Cardiac muscle cell (in vitro differentiated cells and primary cell): ENCODE measurements at places on chromosomes 16 and 17. TPM values are rescaled to one million over a fixed set of nuclear protein-coding genes. Genes with fewer than 3 reads are reported as not detected.

DNA sequence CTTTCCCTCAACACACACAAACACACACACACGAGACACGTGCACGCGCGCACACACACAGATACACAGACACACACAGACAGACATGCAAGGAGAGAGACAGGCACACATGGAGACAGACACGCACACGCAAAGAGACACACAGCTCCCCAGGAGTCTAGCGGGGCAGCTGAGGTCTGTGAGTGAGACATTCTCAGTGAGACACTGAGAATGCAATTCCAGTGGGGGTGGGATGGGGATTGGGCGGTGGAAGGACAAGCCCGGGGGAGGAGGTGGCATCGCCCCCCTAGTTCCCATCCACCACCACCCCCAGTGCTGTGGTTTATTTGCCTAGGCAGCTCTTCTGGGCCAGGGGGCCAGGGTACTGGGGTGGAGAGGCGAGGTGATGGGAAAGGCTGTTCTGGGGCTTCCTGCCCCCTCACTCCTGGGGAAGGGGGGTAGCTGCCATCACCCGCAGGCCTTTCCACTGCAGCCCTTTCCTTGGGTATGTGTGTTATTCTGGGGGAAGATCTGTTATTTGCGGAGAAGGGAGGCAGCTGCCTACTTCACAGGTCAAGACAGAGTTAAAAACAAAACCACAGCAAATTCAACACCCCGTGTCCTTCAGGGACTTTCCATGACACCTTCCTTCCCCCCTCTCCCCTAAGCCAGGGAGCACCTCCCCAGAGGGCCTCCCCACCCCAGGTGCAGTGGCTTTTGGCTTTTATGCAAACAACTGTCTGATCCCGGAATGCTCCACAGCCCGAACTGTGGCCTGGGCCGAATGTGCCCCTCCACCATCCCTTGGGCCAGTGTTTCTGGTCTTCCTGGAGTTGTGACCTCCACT lies 18.0 kb downstream of the GRB7 start:
- no peaks in the 10 kb centered on the region for H3K36me3 ChIP-seq
- no peak overlapping the region for H3K27ac ChIP-seq
- H3K27me3 ChIP-seq, result no peaks in the 10 kb centered on the region
- no peak for DNase-seq
- H3K4me1 ChIP-seq, result peaks cover 13% of the 10 kb centered on the region

DNA sequence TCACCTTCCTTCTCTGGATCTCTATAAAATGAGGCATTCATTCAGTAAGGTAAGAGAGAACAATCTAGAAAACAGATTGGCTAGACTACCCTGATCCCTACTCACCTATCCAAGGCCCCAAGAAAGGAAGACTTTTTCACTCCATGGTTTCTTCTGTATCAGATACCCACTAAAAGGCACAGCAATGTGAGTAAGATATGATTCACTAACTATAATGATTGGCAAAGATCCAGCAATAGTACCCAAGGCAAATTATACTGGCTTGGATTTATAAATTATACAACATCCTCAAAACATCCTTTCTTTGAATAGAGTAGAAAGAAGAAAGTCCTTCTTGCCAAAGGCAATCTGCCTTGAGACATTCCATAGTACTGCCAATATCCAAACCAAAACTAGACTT lies 1432.0 kb upstream of the GOT2 start:
- no peaks in the 10 kb centered on the region for H3K36me3 ChIP-seq
- no peak overlapping the region for H3K4me3 ChIP-seq
- H3K27ac ChIP-seq, result no peak overlapping the region
- DNase-seq, result no peak

- H3K27ac ChIP-seq, result no peak overlapping the region
- H3K27me3 ChIP-seq, result no peaks in the 10 kb centered on the region
- peak; percentile 94 for DNase-seq
- no peak overlapping the region for H3K4me3 ChIP-seq
- H3K36me3 ChIP-seq, result no peaks in the 10 kb centered on the region
Measured at GRCh38 chr16:24986512-24987303, 28.5 kb downstream of the ARHGAP17 start.

- no peak overlapping the region for H3K4me3 ChIP-seq
- H3K27ac ChIP-seq, result peak overlapping the region; percentile 79
- no peaks in the 10 kb centered on the region for H3K36me3 ChIP-seq
- no peaks in the 10 kb centered on the region for H3K27me3 ChIP-seq
Measured at GRCh38 chr16:82848013-82848412, 221.2 kb downstream of the CDH13 start.

- no peak for DNase-seq
- H3K4me3 ChIP-seq, result no peak overlapping the region
- no peaks in the 10 kb centered on the region for H3K27me3 ChIP-seq
- H3K27ac ChIP-seq, result no peak overlapping the region
Measured at GRCh38 chr16:84924331-84925091, 86.8 kb downstream of the ZDHHC7 start.

- no peaks in the 10 kb centered on the region for H3K4me1 ChIP-seq
- H3K36me3 ChIP-seq, result no peaks in the 10 kb centered on the region
- peaks cover 5% of the 10 kb centered on the region for H3K27me3 ChIP-seq
- H3K27ac ChIP-seq, result no peak overlapping the region
Measured at GRCh38 chr16:31377210-31377903, 15.8 kb upstream of the ITGAD start.

- H3K4me3 ChIP-seq, result no peak overlapping the region
- no peak overlapping the region for H3K27ac ChIP-seq
- no peaks in the 10 kb centered on the region for H3K4me1 ChIP-seq
- H3K27me3 ChIP-seq, result no peaks in the 10 kb centered on the region
Measured at GRCh38 chr16:73179705-73180331, 131.9 kb upstream of the ZFHX3 start.

- no peaks in the 10 kb centered on the region for H3K36me3 ChIP-seq
- peaks cover 16% of the 10 kb centered on the region for H3K4me1 ChIP-seq
- no peak overlapping the region for H3K27ac ChIP-seq
- no peak for DNase-seq
Measured at GRCh38 chr16:86337138-86337537, 173.2 kb upstream of the FOXF1 start.

DNA sequence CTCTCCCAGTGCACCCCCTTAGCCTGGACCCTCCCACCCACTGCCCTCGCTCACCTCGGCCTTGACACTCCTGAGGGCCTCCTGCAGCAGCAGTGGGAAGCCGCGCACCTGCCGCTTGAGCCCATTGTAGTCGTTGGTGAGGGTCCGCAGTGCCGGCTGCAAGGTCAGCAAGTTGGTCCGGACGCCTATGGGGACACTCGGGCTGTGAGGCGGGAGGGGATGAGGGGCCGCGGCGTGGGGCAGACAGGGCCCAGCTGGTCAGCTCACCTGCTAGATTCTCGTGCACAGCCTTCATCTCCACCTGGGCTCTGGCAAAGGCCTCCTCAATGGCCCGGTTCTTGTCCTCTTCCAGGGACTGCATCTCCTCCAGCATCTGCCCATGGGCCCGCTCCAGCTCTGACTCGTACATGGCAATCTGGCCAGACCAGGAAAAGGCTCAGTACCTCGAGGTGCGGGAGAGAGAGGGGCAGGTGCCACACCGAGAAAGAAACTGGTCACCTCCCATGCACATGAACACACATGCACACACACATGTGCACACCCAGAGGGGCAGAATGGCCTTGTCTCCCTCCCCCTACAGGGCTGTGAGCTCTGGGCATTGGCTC lies 32.6 kb downstream of the KIFC3 start:
- H3K4me1 ChIP-seq, result no peaks in the 10 kb centered on the region
- H3K27me3 ChIP-seq, result no peaks in the 10 kb centered on the region
- peaks cover 9% of the 10 kb centered on the region for H3K36me3 ChIP-seq
- no peak for DNase-seq
- no peak overlapping the region for H3K27ac ChIP-seq
- H3K4me3 ChIP-seq, result no peak overlapping the region

Gene SMIM5
- polyA plus RNA-seq, result 0.42 and 0.60 TPM in 2 replicates

Gene SPAG9
- polyA plus RNA-seq, result 12.1 and 28.6 TPM in 2 replicates

Gene KIF2B
- polyA plus RNA-seq, result not detected in 2 replicates

Gene TMEM132E
- polyA plus RNA-seq, result 0.16 TPM in 1 of 2 replicates, not detected in the other

Gene TMEM100
- polyA plus RNA-seq, result 1.2 TPM in 1 of 2 replicates, not detected in the other

Gene SOST
- 0.10 and 4.1 TPM in 2 replicates for polyA plus RNA-seq

Gene TNS4
- polyA plus RNA-seq, result not detected in 2 replicates

Gene IGSF6
- polyA plus RNA-seq, result 0.13 TPM in 1 of 2 replicates, not detected in the other

Gene SALL1
- 4.2 and 5.6 TPM in 2 replicates for polyA plus RNA-seq
